ENCODE measurements at places on chromosomes 5 and 9. TPM values are rescaled to one million over a fixed set of nuclear protein-coding genes. Genes with fewer than 3 reads are reported as not detected.

- H3K4me1 ChIP-seq = no peaks in the 10 kb centered on the region
- no peak overlapping the region for H3K4me3 ChIP-seq
- no peak for DNase-seq
- H3K27me3 ChIP-seq = no peaks in the 10 kb centered on the region
- H3K27ac ChIP-seq = no peak overlapping the region
Measured at GRCh38 chr9:34211395-34211794, 32.6 kb downstream of the UBAP1 start.

DNA sequence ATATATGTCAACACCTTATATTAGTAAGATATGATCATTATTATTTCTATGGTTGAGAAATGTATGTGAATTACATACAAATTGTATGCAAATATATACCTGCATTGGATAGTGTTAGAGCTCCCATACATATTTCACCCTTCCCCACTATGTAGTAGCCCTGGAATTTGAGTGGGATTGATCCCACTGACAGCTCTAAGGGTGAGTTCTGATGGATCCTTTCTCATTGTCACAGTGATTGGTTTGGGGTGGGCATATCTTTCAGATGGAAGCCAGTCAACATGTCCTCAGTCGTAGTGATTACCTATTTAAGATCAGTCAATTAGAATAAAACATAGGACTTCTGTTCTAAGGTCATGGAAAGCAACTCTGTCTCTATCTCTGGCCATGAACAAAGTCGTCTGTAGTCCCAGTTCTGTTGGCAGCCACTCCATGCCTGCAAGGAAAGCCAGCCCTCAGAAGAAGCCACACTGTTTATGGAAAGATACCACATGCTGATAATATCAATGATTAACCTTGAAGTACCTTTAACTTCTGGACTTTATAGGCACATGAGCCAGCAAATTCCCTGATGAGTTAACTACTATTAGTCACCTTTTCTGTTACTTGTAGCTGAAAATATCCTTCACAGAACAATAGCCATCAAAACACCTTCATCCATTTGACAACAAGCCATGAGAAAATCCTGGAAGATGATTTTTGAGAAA lies 5.1 kb upstream of the CCDC192 start:
- no peaks in the 10 kb centered on the region for H3K4me1 ChIP-seq
- no peaks in the 10 kb centered on the region for H3K36me3 ChIP-seq
- no peaks in the 10 kb centered on the region for H3K27me3 ChIP-seq

DNA sequence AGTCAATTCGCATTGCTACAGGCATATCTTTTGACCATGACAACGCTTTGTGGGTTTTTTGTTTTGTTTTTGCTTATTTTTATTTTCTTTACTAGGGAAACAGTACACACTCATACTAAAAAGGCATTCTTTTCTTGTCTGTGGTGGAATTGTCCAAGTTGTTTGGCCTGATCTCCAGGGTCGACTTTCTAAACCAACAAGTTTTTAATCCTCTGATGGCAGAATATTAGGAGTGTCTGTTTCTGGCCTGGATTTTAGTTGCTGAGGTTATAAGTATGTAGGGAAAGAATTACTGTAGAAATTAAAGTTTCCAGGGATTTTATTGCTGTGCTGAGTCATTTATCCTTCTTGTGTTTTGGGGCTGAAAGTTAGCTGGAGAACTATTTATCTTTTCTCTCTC lies 218.5 kb downstream of the TAF11L14 start:
- DNase-seq = no peak
- H3K4me3 ChIP-seq = no peak overlapping the region
- H3K27ac ChIP-seq = no peak overlapping the region
- H3K27me3 ChIP-seq = no peaks in the 10 kb centered on the region
- no peaks in the 10 kb centered on the region for H3K36me3 ChIP-seq

The ADRB2 gene
- 0.65 TPM for total RNA-seq

Data from H1 (cell line).